ENCODE measurements at places on chromosomes 3 and 15.

- DNase-seq = no peak
Measured at GRCh38 chr3:55723653-55724406, 236.7 kb upstream of the WNT5A start.

DNA sequence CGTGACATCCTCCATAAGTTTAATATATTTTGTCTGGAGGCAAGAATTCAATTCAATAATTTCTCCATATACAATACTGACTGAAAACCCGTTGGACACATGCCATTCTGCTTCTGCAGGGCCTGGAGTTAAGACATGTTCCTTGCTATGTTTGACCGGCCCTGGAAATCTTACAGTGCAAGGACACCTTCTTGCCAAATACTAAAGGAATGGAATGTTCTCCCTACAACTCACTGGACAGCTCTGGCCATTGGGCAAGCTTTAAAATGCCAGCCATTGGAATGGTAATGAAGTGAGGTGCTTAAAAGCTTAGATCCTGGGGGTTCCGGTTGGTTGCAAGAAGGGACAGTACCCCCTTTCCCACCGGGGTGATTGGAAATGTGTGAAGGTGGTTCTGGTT is 329.8 kb upstream of the PROK2 start:
- no peak for DNase-seq

- DNase-seq = no peak
Measured at GRCh38 chr3:99714146-99714545, 75.8 kb downstream of the COL8A1 start.

- DNase-seq = no peak
Measured at GRCh38 chr3:195766671-195767070, 45.1 kb downstream of the MUC4 start.

- no peak for DNase-seq
Measured at GRCh38 chr15:82679626-82680199, 30.0 kb downstream of the AP3B2 start.

DNA sequence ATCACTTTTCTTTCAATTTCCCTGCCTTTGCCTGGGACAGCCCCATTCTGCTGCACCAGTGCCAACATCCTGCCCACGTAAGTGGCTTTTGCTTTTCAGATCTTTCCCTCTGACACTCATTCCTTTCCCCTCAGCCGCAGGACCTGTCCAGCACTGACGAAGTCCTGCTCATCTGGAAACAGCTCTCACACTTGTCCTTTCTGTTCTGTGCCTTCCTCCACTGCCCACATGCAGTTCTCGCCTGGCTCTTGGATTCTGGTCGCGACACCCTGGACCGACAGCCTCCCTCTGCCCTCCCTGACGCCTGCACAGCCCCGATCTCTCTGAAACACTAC is 99.7 kb downstream of the ADCY5 start:
- DNase-seq = no peak

GRCh38 chr3:168422843-168423242 is 327.1 kb upstream of the GOLIM4 start:
- no peak for DNase-seq

GRCh38 chr3:113193719-113194118 is 17.6 kb upstream of the BOC start:
- DNase-seq = no peak

DNA sequence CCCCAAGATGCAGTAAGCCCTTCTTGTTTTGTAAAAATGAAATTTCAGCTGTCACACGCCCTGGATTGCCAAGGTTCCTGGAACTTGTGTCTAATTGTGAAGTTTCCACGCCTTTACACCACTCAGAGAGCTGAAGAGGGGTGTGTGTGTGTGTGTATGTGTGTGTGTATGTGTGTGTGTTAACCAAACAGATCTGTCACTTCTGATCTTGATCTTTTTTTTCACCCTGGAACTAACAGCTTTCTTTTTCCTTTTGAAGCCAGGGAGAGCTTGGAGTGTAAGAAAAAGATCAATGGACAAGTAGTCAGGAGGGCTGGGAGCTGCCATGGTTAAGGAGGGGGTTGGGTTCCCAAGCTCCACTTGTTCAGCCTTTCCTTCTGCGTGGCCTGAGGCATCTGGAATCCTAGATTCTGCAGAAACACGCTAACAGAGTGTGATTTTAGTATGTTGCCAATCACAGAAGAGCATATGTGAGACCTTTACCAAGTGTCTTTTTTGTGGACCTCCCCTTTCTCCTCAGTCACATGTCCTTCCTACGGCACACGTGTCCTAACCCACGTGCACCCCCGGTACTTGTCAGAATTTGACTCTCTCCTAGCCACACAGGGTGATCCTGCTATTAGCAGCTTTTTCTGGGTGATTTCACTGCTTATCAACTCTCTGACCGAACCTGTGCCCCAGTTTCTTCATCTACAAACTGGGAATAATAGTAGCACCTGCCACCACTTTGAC is 11.5 kb downstream of the TIMP4 start:
- DNase-seq = no peak

DNA sequence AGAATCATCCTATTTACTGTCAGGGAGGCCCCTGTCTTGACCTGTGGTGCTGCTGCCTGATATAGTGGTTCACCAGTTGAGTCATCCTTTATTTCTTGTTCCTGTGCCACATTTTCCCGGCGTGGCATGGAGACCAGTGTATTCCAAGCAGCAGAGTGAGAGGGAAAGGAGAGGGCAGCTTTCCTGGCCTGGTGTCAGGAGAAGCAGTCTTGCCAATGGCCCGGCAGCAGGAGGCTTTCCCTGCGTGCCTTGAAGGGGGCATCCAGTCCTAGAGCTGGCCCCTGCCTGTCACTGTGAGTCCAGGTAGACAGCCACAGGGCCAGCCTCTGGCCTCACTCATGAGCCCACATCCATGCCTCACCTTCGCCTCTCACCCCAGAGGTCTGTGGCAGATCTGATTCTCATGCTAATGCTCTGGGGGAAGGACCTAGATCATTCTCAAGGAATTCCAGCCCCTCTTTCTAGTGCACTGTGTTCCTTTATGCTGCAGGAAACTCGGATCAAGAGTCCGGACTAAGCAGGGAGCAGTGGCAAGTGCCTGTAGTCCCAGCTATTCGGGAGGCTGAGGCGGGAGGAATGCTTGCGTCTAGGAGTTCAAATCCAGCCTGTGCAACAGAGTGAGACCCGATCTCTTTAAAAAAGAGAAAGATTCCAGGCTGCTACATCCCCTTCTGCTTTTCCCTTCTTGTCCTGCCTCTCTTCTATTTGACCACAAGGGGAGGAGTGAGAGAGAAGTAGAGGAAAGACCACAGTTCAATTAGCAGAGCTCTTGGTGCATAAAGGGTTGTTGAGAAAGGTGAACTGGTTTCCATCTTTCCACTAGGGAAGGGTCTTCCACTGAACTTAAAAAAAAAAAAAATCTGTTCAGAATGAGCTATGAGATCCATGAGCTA is 66.8 kb upstream of the HACD2 start:
- no peak for DNase-seq

GRCh38 chr3:187082758-187083375 is 56.4 kb downstream of the RPL39L start:
- no peak for DNase-seq

DNA sequence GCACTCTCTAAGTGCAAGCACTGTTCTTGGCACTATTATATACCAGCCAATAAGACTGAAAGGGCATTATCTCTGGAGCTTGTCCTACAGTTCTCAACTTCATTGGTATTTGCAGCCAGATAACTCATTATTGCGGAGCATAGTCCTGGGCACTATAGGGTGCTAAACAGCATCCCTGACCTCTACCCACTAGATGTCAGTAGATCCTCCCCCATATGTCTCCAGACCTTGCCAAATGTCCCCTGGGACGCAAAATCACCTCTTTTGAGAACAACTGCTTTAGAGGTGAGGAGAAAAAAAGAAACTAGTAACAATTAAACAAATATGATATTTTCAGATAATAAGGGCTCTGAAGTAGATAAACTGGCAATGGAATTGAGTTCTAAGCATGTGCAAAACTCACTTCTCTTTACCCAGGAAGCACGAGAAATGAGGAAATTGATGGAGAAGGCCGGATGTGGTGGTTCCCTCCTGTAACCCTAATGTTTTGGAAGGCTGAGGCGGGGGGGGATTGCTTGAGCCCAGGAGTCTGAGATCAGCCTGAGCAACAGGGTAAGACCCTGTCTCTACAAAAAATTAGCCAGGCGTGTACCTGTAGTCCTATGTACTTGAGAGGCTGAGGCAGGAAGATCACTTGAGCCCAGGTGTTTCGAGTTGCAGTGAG is 61.4 kb downstream of the FRMD4B start:
- DNase-seq = no peak

- no peak for DNase-seq
Measured at GRCh38 chr3:188926111-188926510, 245.7 kb upstream of the TPRG1 start.

- no peak for DNase-seq
Measured at GRCh38 chr3:167653760-167654159, at the start of gene WDR49. Gene WDR49 (minus strand): TSS chr3:167653942. CDS start chr3:167653425, 517 bp downstream.

- DNase-seq = no peak
Measured at GRCh38 chr3:139101396-139101795, 56.7 kb upstream of the PRR23C start.

DNA sequence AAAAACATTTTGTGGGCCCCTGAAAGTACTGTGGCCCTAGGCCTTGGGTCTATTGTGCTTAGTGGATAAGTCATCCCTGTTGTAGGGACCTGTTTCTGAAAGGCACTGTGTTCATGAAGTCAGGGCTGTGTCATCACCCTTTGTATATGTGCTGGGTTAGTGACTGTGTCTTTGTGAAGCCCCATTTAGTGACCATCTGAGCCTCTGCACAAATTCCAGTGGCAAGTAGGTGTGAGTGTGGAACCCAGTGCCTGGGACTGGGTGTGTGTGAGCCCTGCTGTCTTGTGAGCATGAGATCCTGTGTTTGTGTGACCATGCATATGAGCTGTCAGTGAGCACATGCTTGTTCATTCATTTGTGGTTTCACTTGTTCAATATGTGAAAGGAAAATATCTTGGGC is 1.2 kb upstream of the HYAL1 start:
- no peak for DNase-seq

- no peak for DNase-seq
Measured at GRCh38 chr3:186277268-186277909, 84.6 kb downstream of the DGKG start.

DNA sequence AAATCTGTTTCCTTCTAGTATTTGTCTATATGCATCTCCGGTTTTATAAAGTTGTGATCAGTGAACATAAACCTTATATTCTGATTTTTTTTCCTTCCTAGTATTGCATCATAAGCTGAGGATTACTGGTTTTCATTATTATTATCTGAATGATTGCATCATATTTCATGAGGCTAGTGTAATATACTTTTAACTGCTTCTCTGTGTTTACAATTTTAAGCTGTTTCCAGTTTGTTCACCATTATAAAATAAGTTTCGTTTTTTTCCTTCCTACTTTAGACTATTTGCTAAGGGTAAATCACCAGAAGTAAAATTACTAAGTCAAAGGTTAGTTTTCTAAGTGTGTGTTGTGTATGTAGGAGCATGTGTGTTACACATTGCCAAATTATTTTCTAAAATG is 20.2 kb downstream of the SEMA6D start:
- no peak for DNase-seq

DNA sequence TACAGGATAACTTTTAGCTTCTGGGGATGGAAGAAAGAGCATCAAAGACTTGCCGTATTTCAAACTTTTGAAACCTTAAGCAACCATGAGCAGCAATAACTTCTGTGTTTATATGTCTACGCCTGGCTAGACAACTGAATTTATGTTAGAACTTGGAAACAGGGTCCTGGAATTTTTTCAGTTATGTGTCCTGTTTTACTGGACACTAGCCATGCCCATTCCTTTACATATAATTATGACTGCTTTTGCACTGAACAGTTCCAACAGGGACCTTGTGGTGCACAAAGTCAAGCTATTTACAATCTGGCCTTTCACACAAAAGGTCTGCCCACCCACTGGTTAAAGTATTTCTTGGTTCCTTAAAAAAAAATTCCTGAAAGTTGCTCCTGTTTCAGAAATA is 37.1 kb downstream of the TJP1 start:
- no peak for DNase-seq

- DNase-seq = no peak
Measured at GRCh38 chr3:39471652-39472051, 4.2 kb downstream of the MOBP start.

DNA sequence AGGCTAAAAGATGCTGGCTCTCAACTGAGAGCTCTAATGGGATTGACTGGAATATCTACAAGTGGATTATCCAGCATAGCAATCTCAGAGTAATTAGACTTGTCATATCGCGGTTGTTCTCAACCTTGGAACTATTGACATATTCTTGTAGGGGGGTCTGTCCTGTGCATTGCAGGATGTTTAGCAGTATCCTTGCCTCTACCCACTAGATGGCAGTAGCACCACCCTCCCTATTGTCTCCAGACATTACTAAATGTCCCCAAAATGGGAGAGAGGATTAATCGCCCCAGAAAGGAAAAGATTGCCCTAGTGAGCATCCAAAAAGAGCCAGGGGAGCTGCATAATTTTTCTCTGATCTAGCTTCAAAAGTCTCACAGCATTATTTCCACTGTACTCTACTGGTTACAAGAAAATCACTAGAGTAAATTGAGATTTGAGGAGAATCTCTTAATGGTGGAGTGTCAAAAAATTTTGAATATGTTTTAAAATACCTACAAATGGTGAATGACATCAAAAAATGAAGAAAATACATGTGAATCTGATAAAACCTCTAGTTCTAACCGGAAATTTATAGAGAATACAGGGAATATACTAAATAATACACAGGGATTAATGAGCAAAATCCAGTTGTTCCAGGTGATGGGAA is 388.2 kb upstream of the AGTR1 start:
- DNase-seq = no peak

GRCh38 chr15:46442901-46443590 is 808.2 kb downstream of the SQOR start:
- DNase-seq = no peak

GRCh38 chr3:131546441-131546840 is 43.7 kb upstream of the MRPL3 start:
- no peak for DNase-seq

GRCh38 chr3:24388611-24389010 is 106.0 kb downstream of the THRB start:
- DNase-seq = no peak

DNA sequence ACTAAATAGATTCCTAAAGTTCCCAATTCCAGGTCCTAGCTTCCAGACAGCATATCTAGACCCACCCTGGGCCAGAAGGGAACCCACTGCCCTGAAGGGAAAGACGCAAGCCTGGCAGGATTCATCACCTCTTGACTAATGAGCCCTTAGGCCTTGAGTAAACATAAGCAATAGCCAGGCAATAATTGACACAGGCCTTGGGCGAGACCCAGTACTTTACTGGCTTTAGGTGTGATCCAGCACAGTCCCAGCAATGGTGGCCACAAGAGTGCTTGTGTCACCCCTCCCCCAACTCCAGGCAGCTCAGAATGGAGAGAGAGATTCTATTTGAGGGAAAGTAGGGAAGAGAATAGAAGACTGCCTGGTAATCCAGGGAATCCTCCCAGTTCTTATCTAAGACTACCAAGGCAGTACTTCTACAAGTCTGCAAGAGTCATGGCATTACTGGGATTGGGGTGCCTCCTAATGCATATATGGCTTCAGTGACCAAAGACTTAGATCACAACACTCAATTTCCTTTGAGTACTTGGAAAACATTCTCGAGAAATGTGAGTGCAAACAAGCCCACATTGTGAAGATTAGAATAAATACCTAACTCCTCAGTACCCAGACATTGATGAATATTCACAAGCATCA is 30.4 kb upstream of the WWTR1 start:
- DNase-seq = no peak

Measured in cortex of kidney (tissue), 1 donor.